Activated CD4-positive, alpha-beta memory T cell treated with anti-CD3 and anti-CD28 coated beads, Interleukin-2, amount 10 ng/mL, durations not matched to agents 7 days and 5 days (primary cell): ENCODE measurements at places on chromosomes 1 and 21. TPM values are rescaled to one million over a fixed set of nuclear protein-coding genes. Genes with fewer than 3 reads are reported as not detected.
A peak's percentile ranks its signal among the peaks of the same experiment; 100 is the strongest.

DNA sequence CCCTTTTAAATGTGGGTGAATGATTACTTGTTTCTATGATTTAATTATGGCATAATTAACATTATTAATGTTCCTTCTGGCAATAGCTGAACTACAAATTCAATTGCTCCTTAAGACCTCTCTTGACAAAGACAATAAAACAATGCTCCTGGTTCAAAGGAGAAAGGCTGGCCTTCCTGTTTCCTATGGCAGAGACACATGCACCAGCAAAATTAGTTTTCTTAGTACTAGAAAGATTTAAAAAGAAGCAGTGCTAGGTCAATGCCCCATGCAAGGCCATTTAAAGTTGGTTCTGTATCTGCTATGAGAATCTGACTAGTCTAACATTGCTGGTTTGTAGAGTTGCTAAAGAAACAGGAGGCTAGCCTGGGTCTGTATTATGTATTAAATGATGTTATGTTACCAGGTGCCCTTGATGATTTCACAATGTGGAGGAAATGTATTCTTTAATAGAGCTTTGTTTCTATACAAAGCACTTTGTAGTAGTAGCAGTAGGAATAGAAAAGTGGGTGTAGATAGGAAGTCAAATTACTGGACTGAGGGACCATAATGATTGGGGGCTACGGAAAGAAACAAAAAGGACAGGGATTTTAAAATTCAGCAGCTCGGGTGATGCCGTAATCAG lies 38.8 kb upstream of the CD34 start:
- no peak for DNase-seq
- no peaks in the 10 kb centered on the region for H3K4me1 ChIP-seq
- H3K4me3 ChIP-seq, result no peak overlapping the region
- peaks cover 21% of the 10 kb centered on the region for H3K27me3 ChIP-seq

The TNNT2 gene
- not detected for total RNA-seq

DNA sequence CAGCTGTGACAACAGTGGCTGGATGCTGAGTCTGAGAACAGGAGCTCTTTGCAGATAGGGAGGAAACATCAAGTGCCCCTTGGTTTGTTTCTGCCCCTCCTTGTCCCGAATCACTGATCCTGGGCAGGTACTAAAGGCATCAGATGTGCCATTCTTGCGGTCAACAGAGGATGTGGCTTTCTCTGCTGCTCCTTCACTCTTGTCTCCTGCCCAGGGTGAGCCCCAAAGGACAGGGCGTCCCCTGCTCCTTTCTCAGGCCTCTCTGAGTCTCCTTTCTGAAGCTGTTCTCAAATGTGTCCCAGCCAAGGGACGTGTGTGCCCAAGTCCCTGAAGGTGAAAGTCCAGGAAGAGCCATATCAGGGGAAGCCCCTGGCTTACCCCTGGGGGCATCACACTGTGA lies 31.7 kb downstream of the SLC37A1 start:
- no peaks in the 10 kb centered on the region for H3K27me3 ChIP-seq
- DNase-seq, result no peak
- H3K36me3 ChIP-seq, result peaks cover 13% of the 10 kb centered on the region
- no peak overlapping the region for H3K27ac ChIP-seq
- H3K4me1 ChIP-seq, result peaks cover 10% of the 10 kb centered on the region
- H3K4me3 ChIP-seq, result no peak overlapping the region

The LCE1C gene
- total RNA-seq, result not detected

DNA sequence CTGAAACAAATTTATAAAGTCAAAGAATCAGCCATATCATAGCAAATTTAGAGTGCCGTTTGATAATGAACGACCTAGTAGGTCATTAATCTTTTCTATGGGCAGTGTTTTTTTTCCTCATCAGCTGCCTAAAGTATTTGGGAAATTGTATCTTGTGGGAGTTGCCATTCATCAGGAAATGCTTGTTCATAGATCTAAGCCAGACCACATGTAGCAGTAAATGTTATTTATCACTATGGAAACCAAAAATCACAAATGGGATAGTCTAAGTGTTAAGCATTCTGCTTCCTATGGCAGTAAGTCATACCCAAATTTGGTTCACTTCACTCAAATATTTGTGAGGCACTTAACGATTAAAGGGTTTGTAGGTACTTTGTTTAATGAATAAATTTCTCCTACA lies 52.9 kb downstream of the LRRC8D start:
- H3K27ac ChIP-seq, result no peak overlapping the region
- no peaks in the 10 kb centered on the region for H3K27me3 ChIP-seq
- peaks cover 16% of the 10 kb centered on the region for H3K4me1 ChIP-seq
- no peak overlapping the region for H3K4me3 ChIP-seq
- no peak for DNase-seq
- H3K36me3 ChIP-seq, result peaks cover 35% of the 10 kb centered on the region

GRCh38 chr21:41048145-41048544 lies 119.8 kb upstream of the BACE2 start:
- no peak overlapping the region for H3K27ac ChIP-seq
- no peaks in the 10 kb centered on the region for H3K4me1 ChIP-seq
- peaks cover 3% of the 10 kb centered on the region for H3K27me3 ChIP-seq
- no peak for DNase-seq
- H3K4me3 ChIP-seq, result no peak overlapping the region

GRCh38 chr1:91501971-91502671 lies 1.5 kb downstream of the CDC7 start:
- H3K4me1 ChIP-seq, result peaks cover 42% of the 10 kb centered on the region
- peaks cover 25% of the 10 kb centered on the region for H3K36me3 ChIP-seq
- no peak for DNase-seq
- peak overlapping the region; percentile 21 for H3K27ac ChIP-seq
- H3K4me3 ChIP-seq, result no peak overlapping the region

GRCh38 chr21:36076878-36077655 lies 7.2 kb downstream of the CBR1 start:
- no peak for DNase-seq
- no peak overlapping the region for H3K4me3 ChIP-seq
- no peaks in the 10 kb centered on the region for H3K27me3 ChIP-seq

The CYP2J2 gene
- total RNA-seq, result 2.8 TPM

The HSD11B1 gene
- 11.4 TPM for total RNA-seq

- no peak for DNase-seq
- peaks cover 62% of the 10 kb centered on the region for H3K4me1 ChIP-seq
- peaks cover 25% of the 10 kb centered on the region for H3K36me3 ChIP-seq
- no peak overlapping the region for H3K4me3 ChIP-seq
These were observed 16.7 kb upstream of the TIAM1 start for GRCh38 chr21:31360717-31361116.

GRCh38 chr21:36639769-36640168 lies 59.1 kb upstream of the SIM2 start:
- H3K27ac ChIP-seq, result no peak overlapping the region
- peaks cover 3% of the 10 kb centered on the region for H3K4me1 ChIP-seq
- H3K36me3 ChIP-seq, result no peaks in the 10 kb centered on the region
- H3K27me3 ChIP-seq, result peaks cover 9% of the 10 kb centered on the region

DNA sequence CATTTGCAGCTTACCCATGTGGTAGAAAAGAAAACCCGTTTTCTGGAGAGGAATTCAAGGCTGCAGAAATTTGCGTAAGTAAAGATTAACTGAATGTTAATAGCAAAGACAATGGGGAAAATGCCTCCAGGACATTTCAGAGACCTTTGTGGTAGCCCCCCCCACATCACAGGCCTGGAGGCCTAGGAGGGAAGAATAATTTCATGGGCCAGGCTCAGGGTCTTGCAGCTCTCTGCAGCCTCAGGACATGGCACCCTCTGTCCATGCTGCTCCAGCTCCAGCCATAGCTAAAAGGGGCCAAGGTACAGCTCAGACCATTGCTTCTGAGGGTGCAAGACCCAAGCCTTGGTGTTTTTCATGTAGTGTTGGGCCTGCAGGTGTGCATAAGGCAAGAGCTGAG lies 92.7 kb upstream of the ZNF678 start:
- no peak overlapping the region for H3K4me3 ChIP-seq
- no peaks in the 10 kb centered on the region for H3K4me1 ChIP-seq
- H3K36me3 ChIP-seq, result no peaks in the 10 kb centered on the region
- no peak overlapping the region for H3K27ac ChIP-seq
- no peak for DNase-seq
- H3K27me3 ChIP-seq, result peaks cover 6% of the 10 kb centered on the region

DNA sequence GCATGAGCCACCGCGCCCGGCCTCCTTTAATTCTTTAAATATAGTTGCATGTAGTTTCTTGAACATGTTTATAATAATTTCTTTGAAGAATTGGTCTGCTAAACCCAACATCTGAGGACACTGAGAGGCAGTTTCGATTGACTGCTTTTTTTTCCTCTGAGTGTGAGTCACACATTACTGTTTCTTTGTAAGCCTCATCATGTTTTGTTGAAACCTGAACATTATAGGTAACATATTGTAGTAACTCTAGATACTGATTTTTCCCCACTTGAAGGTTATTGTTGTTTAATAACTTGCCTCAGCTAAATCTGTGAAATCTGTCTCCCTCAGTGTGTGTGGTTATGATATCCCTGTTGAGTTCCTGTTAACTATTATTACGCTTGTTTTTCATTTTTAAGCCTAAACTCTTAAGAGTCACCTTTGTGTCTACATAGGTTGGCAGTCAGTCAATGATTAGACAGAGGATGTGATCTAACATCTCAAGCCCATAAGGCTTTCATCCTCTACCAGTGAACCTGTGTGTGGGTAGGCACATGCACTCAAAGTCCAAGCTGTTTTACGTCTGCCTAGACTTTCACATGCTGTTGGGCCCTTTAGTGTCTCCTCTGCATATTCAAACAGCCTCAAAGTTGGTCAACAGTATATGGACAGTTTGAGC lies 155.5 kb downstream of the KCNH1 start:
- H3K4me3 ChIP-seq, result no peak overlapping the region
- H3K36me3 ChIP-seq, result no peaks in the 10 kb centered on the region
- no peaks in the 10 kb centered on the region for H3K27me3 ChIP-seq
- no peak overlapping the region for H3K27ac ChIP-seq

DNA sequence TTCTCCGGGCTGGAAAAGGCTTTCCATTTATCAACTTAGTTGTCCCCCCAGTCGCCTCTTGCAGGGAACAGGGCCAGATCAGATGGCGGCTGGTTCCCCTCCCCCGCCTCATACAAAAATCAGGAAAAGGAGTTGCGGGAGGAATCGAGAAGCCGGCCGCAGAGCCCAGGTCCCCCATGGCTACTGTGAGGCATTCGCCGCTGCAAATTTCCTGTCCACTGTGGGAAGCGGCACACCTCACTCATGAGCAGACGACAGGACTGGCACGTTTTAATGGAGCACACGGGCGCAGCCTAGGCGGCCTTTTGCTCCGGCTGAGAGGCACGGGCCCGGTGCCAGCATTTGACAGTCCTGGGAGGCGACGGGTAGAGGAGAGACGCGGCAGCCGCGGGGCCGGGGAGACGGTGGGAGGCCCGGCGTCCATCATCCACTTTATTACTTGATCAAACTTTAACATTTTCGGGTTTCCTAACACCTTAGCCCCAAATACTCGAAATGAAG lies 1.1 kb downstream of the GNG4 start:
- H3K4me1 ChIP-seq, result peaks cover 23% of the 10 kb centered on the region
- H3K27me3 ChIP-seq, result peaks cover 72% of the 10 kb centered on the region
- H3K36me3 ChIP-seq, result peaks cover 7% of the 10 kb centered on the region

GRCh38 chr1:52707927-52708655 lies 9.9 kb upstream of the COA7 start:
- no peak for DNase-seq
- H3K27me3 ChIP-seq, result peaks cover 2% of the 10 kb centered on the region
- peaks cover 9% of the 10 kb centered on the region for H3K4me1 ChIP-seq
- H3K36me3 ChIP-seq, result no peaks in the 10 kb centered on the region
- no peak overlapping the region for H3K4me3 ChIP-seq

DNA sequence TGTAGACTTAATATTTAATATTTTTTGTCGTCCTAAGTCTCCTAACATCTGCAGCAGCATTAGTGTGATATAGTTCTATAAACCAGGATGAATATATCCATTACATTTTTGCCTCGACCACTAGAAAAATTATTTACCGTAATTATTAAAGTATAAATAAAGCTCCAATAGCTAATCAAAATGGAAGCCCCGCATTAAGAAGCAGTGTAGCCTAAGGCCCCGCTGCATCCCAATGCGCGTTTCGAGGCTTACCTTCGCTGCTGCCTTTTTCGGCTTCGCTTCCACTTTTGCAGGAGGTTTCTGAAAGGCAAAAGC lies 891 bp downstream of the HMGN1 start:
- H3K36me3 ChIP-seq, result peaks cover 46% of the 10 kb centered on the region
- H3K27me3 ChIP-seq, result peaks cover 2% of the 10 kb centered on the region
- H3K4me3 ChIP-seq, result peak overlapping the region; percentile 76
- no peak for DNase-seq
- peaks cover 43% of the 10 kb centered on the region for H3K4me1 ChIP-seq

DNA sequence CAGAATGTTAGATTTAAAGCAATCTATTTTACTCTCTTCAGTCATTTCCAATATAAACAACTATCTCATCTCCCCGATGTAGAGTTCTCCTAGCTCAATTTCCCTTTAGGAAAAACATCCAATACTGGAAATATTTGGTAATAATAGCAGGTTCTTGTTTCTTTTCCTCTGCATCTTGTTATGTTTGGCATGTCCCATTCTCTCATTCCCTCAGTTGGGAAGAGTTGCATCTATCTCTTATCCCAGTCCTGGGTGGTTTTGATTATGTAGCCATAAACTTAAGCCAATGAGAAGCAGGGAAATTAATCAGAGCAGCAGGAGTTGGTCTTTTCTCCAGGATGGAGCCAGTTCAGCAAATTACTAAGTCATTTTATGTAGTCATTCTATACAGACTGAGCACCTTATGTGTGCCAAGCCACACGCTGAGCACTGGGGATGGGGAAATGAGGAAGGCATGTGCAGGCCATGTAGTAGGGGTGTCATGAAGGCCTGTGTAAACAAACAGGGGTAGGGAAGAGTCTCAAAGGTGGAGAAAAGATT lies 418.2 kb upstream of the NFIA start:
- no peaks in the 10 kb centered on the region for H3K27me3 ChIP-seq
- H3K36me3 ChIP-seq, result no peaks in the 10 kb centered on the region
- DNase-seq, result no peak
- H3K4me3 ChIP-seq, result no peak overlapping the region
- H3K27ac ChIP-seq, result no peak overlapping the region
- no peaks in the 10 kb centered on the region for H3K4me1 ChIP-seq

DNA sequence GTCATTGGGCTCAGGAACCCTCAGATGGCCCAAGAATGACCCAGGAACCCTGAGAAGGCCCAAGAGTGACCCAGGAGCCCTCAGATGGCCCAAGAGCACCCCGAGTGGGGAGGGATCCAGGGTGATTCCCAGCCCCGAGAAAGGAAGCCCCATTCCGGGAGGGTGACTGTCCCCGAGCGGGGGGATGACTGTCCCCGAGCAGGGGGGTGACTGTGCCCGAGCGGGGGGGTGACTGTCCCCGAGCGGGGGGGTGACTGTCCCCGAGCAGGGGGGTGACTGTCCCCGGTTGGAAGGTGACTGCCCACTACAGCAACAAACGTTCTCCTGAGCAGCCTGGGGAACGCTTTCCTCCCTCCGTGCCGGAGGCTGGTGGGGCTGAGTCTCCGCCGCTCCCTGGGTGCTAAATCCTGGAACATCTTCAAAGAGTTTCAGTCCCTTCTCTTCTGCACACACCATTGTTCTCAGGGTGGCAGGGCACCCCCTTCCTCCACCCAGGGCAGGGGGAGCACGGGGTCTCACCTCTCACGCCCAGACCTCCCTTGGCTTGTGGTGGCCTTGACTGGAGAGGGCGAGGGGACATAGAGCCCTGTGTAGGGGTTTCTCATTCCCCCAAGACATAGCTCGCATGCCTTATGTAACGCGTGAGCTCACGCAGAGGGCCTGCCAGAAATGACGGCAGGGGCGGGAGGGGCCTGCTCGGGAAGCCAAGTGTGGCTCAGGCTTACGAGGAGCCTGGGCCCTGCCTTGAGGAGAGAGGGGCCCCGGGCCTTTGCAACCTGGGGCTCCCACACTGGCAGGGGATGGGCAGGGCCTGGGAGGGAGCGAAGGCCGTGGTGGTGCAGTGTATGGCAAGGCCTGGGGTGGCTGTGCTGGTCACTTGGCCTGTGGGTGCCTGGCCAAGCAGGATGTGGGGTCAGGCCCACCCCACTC lies 14.3 kb upstream of the SKI start:
- peaks cover 5% of the 10 kb centered on the region for H3K27me3 ChIP-seq
- peaks cover 10% of the 10 kb centered on the region for H3K4me1 ChIP-seq
- H3K27ac ChIP-seq, result no peak overlapping the region
